Activated T-cell treated with anti-CD3 and anti-CD28 coated beads, Interleukin-2, amount 50 U/mL, for 72 hours (primary cell): ENCODE measurements at places on chromosomes 2 and 18. TPM values are rescaled to one million over a fixed set of nuclear protein-coding genes. Genes with fewer than 3 reads are reported as not detected.

GRCh38 chr2:132477962-132478361 lies 61.4 kb downstream of the GPR39 start:
- no peak for DNase-seq

DNA sequence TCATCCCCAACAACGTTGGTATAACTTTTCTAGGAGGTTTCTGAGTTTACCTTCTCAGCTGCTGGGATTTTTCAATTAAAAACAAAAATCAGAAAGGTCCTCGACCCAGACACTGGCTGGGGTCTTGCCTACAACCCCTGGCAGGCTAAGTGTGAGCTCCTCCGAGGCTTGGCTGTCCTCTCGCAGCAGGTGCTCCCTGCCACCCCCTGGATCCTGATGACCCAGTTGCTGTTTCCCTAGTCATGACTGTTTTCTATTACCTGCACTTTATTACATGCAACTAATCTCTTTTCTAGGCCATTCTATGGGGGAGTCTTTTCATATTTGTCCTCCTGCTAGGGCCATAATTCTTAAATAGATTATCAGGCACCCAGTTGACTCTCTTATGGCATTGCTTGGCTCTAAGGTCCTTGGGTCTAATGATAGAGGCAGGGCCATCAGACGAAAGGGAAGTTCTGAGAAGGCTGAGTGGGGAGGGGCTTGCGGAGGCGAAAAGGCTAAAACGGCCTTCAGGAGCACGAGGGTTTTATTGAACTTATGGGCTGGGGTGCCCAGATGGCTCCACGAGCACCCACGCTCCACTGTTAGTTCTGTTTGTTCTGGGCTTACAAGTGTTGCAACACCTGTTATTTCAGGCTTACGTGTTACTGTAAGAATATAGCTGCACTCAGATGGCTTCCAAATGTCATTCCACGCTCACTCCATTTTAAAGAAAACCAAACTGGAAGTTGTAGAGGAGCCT lies 166.0 kb downstream of the NCK2 start:
- DNase-seq, result no peak

- no peak for DNase-seq
Measured at GRCh38 chr2:27716301-27717069, 52.8 kb downstream of the SLC4A1AP start.

- DNase-seq, result no peak
Measured at GRCh38 chr2:196249171-196249570, 77.8 kb upstream of the STK17B start.

GRCh38 chr2:9656270-9656766 lies 25.5 kb upstream of the YWHAQ start:
- peak; percentile 88 for DNase-seq

The CACNB4 gene
- 0.56 TPM for total RNA-seq

The SP9 gene
- total RNA-seq, result not detected

GRCh38 chr2:7972670-7973069 lies 709.2 kb upstream of the ID2 start:
- DNase-seq, result no peak

The HOXD12 gene
- not detected for total RNA-seq

- no peak for DNase-seq
Measured at GRCh38 chr2:3465844-3466481, 53.4 kb downstream of the ADI1 start.
